ENCODE measurements at places on chromosomes 2 and 18. TPM values are rescaled to one million over a fixed set of nuclear protein-coding genes. Genes with fewer than 3 reads are reported as not detected.
A peak's percentile ranks its signal among the peaks of the same experiment; 100 is the strongest.

DNA sequence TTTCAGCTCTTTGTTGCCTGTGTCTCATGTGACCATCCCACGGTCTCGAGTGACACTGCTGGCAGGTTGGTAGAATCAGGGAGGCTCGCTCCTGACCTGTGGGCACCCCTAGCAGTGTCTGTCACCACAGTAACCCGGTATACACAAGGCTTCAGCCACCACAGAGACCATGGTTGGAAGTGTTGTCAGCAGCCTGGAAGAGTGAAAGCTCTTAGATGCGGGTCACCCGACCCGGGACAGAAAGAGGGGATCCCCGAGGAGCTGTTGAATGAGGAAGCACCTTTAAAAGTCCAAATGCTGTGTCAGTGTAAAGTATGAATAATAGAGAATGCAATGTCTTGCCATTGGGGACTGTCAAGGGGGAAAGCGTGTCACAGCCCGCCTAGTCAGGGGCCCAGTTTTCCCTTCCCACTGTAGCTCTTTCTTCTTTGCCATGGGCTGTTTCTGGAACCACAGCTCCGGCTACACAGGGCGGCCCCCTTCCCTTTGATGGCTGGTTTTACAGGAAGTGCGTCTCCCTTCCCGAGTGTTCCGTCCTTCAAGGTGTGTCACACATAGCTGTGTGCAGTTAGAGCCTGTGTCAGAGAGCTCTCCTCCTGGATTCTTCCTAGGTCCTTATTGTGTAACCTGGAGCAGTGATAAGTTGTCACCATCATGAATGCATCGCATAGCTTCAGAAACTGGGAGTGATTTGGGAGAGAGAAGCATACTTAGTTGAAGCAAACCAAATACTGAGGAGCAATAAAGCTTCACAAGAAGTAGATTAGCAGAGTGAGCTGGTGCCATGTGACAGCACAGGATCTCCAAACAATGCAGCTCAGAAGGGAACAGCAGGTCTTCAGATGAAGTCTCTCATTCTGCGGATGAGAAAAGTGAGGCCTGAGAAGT lies 81.4 kb downstream of the MTCL1 start:
- DNase-seq: peak; percentile 25

DNA sequence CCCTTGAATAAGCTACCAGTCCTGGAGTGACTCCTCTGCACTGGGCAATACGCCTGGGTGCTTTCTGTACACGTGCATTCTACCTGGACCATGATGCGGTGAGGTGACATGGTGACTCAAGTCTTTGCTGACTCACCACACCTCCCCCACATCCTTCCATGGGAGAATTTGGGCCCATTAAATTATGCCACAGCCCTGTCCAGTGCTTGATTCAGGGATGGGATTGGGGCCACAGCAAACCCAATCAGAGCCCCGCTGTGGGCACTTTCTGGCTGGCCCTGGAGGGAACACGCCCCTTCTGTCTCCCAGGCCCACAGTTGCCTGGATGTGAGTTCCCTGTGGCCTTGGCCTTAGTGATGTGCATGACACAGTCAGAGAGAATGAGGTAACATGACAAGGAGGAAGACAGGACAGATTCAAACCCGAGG lies 86.9 kb downstream of the LRRC30 start:
- no peak for DNase-seq

The GREB1L gene
- total RNA-seq: not detected

The RFTN2 gene
- not detected for total RNA-seq

- no peak for DNase-seq
Observed at GRCh38 chr2:42569116-42569711, 782 bp downstream of the MTA3 start.
